ENCODE measurements at places on chromosomes 5 and 9. TPM values are rescaled to one million over a fixed set of nuclear protein-coding genes. Genes with fewer than 3 reads are reported as not detected.

The MLANA gene
- polyA plus RNA-seq: 0.98 TPM

The GPR150 gene
- polyA plus RNA-seq: not detected

The SLC6A3 gene
- 0.76 TPM for polyA plus RNA-seq

- no peak for DNase-seq
Measured at GRCh38 chr5:68015381-68016302, 199.9 kb upstream of the PIK3R1 start.

The FOXD4L3 gene
- polyA plus RNA-seq: not detected

DNA sequence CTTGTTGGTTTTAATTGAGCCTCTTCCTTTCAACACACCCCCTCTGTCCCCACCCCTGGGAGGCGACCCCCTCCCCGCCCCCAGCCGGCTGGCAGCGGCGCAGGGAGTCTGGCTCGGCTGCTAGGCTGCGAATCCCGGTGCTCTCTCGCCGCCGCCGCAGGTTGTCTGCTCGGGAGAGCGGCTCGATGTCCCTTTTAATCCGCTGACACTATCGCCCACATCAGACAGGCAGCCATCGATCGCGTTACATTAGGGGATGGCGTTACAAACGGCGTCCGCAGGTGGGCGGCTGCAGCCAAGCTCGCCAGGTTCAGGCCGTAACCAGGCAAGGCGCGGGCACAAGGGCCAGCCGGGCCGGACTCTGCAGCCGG is 1.3 kb downstream of the NR2F1-AS1 start:
- no peak for DNase-seq

The FBXW2 gene
- 48.3 TPM for polyA plus RNA-seq

Measured in left renal cortex interstitium (tissue), 4 donors.